ENCODE measurements at places on chromosomes 5 and 9.

GRCh38 chr5:120630550-120630949 lies 166.4 kb downstream of the PRR16 start:
- DNase-seq = no peak

DNA sequence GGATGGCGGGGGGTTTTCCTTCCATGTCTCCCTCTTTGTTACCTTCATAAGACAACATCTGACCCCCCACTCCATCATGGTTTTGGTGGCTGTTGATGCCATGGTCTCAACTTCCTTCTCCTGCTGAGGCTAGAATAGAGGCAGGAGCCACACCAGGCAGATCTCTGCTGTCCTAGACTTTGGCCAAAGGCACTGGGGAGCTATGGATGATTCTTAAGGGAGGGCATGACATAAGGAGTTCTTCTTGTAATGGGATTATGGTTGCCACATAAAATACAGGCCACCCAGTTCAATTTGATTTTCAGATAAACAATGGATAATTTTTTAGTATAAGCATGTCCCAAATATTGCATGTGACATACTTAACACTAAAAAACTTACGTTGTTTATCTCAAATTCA lies 52.2 kb upstream of the IER5L start:
- no peak for DNase-seq

DNA sequence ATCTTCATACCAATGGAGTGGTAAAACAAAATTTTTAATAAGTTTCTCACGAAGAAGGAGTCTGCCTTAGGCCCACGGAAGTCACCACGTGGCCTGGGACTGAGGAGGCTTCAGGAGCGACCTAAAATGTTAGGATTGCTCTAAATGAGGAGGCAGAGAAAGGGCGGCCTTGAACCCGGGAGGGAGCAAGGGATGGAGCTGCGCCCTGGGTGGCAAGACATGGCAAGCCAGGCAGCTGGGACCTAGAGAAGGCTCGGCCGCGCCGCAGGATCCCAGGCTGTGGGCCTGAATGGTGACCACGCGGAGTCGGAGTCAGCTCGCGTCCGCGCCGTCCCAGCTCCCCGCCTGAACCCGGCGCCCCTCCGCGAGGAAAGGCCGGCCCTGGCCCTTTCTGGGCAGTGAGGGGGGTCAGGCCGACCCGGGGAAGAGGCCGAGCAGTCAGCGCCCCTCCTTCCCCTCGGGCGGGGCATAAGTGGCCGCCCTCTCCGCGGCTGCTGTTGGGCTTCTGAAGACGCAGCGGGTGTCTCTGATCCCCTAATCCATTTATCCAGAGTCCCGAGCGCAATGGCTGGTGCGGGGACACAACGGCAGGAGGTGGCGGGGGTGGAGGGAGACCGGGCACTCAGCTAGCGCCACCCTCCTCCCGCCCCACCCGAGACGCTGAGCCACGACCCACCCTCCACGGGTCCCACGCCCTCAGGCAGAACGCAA lies 10.6 kb downstream of the IRX1 start:
- DNase-seq = no peak

DNA sequence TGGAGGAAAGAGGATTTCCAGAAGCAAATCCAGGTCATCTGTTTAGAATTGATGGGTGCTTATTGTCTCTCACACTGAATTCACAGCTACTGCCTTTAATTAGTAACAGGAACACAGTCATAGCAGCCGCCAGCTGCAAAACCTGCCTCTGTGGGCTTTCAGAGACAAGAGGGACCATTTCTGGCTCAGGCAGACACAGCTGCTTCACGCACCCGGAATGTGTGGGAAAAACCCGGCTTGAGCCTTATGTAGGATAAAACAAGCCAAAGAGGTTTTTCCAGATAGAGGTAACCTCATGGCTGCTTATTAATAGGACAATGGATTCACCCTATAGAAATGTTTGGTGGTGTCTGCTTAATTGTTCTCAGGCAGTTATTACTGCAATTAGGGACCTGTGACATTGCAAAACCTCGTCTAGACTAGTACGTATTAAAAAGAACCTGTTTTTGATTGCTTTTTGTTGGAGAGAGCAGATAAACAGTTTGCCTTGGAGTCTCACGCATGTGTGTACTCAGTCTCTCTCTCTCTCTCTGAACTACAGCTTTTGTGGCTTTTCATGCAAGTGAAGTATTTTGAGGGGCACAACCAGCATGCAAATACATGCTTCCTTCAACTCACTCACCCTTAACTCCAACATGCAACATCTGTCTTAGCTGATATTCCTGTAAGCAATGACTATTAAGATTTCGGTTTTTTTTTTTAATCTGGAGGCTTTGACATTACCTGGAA lies 302.7 kb downstream of the PLK2 start:
- DNase-seq = no peak

- DNase-seq = no peak
Observed at GRCh38 chr5:93735378-93735777, 6.0 kb downstream of the POU5F2 start.

- peak; percentile 63 for DNase-seq
Observed at GRCh38 chr5:82165740-82166530, 112.2 kb downstream of the RPS23 start.

- no peak for DNase-seq
Observed at GRCh38 chr5:60671899-60672692, 27.9 kb downstream of the DEPDC1B start.

GRCh38 chr9:131554843-131555351 lies 9.6 kb downstream of the PRRT1B start:
- no peak for DNase-seq

GRCh38 chr5:133817456-133817855 lies 151.0 kb downstream of the C5orf15 start:
- no peak for DNase-seq

- no peak for DNase-seq
Observed at GRCh38 chr9:121240472-121241135, 27.4 kb upstream of the GSN start.

GRCh38 chr5:178333821-178334481 lies 101.3 kb upstream of the PHYKPL start:
- DNase-seq = peak; percentile 13

- DNase-seq = peak; percentile 85
Observed at GRCh38 chr5:124655921-124656511, 90.4 kb downstream of the ZNF608 start.

- DNase-seq = no peak
Observed at GRCh38 chr5:42943931-42944631, 96.0 kb downstream of the ANXA2R start.

DNA sequence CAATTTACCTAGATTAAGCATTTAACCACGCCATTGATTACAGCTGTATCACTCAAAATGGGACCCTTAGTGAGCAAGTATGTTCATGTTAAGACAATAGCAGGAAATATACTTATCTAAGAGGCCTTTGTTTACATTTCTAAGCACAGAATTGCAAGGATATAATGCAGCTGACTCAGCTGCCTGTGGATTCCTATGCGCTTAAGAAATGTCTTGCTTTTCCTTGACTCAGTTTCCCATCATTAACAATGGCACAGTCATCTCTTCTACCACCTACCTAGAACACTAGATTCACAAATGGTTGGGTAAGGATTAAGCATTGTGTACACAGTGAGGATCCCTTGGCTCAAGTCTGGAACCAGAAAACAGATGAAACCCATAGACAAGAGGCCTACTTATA lies 163.8 kb downstream of the TSSK1B start:
- no peak for DNase-seq

DNA sequence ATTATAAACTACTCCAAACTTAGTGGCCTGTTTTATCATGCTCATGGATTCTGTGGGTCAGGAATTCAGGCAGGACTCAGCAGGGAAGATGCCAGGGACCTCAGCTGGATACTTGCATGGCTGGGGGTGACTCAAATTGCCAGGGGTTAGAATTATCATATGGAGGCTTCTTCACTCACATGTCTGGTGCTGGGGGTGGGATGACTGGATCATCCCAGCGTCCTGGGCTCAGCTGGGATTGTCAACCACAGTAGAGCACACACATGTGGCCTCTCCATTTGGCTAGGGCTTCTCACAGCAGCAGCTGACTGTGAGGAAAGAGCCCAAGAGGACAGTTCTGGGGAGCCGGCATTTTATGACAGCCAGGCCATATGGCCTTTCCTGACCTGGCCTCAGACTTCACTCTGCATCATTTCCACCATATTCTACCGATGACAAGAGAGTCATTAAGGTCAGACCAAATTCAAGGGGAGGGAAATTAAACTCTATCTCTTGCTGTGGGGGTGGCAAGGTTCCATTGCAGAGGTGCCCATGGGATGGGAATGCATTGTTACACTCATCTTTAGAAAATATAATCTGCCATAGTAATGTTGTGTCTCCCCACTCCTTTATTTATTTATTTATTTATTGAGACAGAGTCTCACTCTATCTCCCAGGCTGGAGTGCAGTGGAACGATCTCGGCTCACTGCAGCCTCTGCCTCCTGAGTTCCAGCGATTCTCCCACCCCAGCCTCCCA lies 5.2 kb upstream of the GRK6 start:
- no peak for DNase-seq

- DNase-seq = no peak
Observed at GRCh38 chr9:108599571-108599970, 256.2 kb downstream of the ACTL7B start.

DNA sequence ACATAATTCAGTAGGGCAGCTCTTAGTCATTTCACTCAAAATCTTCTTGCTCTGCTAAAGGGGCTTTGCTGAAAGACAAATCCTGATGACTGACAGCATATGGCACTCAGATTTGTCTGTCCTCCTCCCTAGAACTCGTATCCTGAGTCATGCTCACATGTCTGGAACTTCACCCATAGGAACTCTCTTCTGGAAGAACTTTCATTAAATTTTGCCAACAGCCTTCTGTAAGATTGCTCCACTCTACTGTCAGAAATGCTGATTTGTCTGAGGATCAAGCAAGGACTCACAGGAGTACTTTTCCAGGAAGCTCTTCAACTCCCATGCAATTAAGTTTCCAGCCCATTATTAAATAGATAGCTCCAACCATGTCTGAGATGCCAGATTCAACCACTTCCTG lies 59.8 kb upstream of the SNX2 start:
- no peak for DNase-seq

- DNase-seq = no peak
Observed at GRCh38 chr5:75242067-75242466, 5.4 kb upstream of the ANKRD31 start.

DNA sequence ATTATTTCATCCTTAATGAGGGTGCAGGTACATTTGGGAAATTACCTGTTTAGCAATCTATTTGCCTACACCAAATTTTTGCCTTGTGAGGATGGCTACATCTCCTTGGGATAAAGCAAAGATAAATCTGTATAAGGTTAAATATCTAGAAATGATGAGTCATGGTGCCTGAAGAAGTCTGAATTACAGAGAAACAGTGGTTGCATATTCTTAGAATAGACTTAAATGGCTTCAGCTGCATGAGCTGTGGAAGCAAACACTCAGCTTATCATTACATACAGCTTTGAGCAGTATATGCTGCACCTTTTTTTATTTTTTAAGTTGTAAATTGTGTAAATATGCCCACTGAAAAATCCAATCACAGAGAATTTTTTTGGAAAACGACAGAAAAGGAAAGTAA lies 153.5 kb downstream of the RAPGEF6 start:
- no peak for DNase-seq

GRCh38 chr5:59222687-59223511 lies 640.0 kb downstream of the RAB3C start:
- no peak for DNase-seq

DNA sequence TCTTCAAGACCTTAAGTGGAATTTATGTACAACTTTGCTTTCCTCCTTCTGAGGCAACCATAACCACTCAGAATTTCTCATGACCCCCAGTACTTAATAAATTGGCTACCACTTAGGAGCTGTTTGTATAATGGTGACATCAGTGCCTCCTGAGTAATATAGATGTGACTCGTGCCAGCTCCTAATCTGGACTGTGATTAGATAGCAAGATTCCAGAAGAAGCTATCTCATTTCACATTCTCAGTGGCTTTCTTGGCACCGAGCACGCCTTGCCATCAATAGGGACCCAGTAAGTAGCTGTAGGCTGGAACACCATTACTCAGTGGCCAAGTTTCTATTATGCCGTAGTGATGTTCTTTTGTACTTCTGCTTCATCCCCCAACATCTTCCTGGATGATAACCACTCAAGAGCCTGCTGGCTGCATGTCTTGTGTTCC lies 228.8 kb downstream of the CD180 start:
- no peak for DNase-seq

- DNase-seq = no peak
Observed at GRCh38 chr5:41337724-41338123, 124.4 kb upstream of the C6 start.

DNA sequence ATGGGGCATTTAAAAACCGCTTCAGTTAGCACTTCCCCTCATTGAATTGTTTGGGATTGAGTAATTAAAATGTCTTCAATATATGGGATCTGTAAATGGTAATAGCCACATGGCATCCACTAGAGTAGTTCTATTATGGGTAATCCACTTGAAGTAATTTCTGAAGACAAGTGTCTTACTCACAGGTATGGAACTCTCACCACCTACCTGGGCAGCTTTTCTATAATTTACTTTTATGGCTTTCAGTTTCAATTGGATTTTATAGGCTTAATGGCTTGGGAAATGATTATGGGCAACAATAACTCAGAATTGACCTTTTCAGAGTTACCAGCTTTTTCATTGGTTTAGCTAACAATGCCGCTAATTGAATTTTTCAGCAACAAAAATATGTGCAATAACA lies 597.9 kb downstream of the PTPRD start:
- no peak for DNase-seq

DNA sequence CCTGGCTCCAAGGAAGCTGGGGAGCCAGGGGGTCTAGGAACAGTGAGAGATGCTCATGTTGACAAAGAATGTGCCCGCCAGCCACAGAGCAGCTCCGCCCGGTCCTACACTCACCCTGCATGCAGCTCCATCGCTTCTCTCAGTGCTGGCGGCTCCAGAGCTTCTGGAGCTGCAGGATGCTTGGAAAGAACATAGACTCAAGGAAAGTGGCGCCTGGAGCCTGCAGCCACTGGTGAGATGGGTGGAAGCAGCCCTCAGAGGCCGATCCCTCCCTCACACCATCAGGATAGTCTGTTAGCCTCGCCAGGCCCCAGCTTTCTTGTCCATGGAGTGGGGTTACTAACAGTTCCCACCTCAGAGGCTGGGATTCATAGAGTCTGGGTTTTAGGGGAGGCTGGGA lies 26.4 kb upstream of the SLC6A19 start:
- DNase-seq = no peak

- no peak for DNase-seq
Observed at GRCh38 chr5:181121675-181122561, 9.1 kb downstream of the OR2V1 start.

GRCh38 chr5:149680810-149681221 lies 49.3 kb upstream of the PPARGC1B start:
- peak; percentile 51 for DNase-seq

All from left colon (tissue), 2 donors.